ENCODE measurements at places on chromosomes 13 and 19.
A peak's percentile ranks its signal among the peaks of the same experiment; 100 is the strongest.

DNA sequence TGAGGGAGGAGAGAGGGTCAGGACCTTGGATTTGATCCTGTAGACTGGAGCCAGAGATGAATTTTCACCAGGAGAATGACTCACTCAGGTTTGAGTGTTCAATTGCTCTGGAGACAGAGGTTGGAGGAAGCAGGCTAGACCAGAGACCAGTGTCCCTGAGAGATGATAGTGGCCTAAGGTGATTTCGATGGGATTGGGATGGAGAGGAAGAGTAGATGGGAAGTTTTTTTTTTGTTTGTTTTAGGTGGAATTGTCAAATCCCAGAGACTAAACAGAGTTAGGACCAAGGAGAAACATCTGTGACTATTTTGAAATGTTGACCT lies 2.3 kb downstream of the CEBPG start:
- DNase-seq: peak; percentile 40

GRCh38 chr13:62512194-62513141 lies 1096.8 kb upstream of the PCDH20 start:
- DNase-seq: peak; percentile 23

GRCh38 chr13:32588736-32589135 lies 2.5 kb downstream of the PDS5B start:
- peak; percentile 3 for DNase-seq

DNA sequence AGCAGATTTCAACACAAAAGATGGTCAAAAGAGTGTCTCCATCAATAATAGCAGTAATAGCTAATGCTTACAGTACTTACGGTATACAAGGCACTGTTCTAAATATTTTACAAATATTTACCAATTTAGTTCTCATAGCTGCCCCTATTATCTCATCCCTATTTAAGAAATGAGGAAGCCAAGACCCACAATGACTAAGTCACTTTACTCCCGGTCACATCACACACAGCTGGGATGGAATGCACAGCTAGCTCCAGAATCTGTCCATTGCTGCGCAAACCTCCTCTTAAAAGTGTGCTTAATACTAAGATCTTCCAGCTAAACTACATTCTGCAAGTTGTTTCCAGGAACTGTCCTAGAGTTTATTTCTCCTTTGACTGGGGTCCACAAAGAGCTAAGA lies 63.4 kb downstream of the RAP2A start:
- no peak for DNase-seq

- no peak for DNase-seq
Observed at GRCh38 chr13:30156270-30156669, 151.1 kb downstream of the KATNAL1 start.

GRCh38 chr13:49254007-49254406 lies 6.3 kb downstream of the CDADC1 start:
- no peak for DNase-seq

DNA sequence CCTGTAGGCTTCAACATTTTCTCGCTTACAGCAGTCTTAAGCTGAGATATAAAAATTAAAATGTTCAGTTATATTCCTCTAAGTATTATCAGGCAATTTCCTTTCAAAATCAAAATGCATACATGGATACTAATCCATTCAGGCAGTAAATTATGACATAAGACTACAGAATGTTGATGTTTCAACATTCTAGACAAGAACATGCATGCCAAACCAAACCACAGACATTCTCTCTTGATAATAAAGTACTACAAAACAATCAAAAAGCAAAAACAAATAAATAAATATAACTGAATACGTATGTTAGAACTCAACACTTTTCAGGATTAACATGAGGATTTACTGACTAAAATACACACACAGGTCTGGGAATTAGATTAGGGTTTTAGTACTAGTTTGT lies 7.7 kb downstream of the DIS3 start:
- peak; percentile 83 for DNase-seq
